ENCODE measurements at places on chromosomes 1 and 21.

DNA sequence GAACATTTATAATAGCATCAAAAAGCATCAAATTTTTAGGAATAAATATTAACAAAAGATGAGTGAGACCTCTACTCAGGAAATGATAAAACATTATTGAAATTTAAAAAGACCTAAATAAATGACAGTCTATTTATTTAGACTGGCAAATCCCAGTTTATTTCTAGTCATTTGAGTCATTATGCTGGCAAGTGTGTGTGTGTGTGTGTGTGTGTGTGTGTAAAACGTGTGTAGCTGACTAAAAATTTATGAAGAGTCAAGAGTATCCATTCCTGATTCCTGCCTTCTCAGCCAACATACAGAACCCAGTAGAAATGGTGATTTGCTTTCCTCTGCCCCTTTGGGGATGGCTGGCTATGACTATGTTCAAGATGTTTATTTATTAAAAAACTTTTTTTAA, 46.2 kb downstream of the OSBPL9 start:
- no peak for DNase-seq

DNA sequence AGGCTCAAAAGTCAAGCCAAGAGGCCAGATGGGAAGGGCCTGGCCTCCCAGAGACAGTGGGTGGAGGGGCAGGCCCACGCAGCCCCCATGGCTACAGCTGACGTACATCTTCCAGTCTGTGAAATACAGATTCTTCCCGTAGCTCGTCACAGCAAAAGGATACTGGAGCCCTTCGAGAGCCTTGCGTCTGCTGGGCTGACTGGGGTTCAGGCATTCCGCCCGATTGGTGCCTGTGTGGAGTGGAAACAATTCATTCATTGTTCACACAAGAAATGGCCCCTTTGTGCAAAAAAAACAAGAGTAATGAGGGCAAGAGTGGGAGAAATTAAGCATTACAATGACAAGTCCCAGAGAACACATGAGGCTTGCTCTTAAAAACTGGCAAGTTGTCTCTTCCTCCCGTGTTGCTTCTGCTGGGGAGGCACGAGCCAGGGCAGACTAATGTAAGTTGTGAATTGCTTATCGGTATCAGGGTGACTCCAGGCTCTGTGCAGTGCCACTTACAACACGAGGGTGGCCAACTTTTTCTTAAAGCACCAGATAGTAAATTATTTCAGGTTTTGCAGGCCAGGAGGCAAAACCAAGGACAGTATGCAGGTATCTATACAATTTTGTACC, 85.1 kb downstream of the NID1 start:
- no peak for DNase-seq

GRCh38 chr1:246450611-246451251, 56.3 kb downstream of the SMYD3 start:
- no peak for DNase-seq

- DNase-seq = no peak
These were observed 43.7 kb downstream of the GNG12 start for GRCh38 chr1:67789551-67789950.

DNA sequence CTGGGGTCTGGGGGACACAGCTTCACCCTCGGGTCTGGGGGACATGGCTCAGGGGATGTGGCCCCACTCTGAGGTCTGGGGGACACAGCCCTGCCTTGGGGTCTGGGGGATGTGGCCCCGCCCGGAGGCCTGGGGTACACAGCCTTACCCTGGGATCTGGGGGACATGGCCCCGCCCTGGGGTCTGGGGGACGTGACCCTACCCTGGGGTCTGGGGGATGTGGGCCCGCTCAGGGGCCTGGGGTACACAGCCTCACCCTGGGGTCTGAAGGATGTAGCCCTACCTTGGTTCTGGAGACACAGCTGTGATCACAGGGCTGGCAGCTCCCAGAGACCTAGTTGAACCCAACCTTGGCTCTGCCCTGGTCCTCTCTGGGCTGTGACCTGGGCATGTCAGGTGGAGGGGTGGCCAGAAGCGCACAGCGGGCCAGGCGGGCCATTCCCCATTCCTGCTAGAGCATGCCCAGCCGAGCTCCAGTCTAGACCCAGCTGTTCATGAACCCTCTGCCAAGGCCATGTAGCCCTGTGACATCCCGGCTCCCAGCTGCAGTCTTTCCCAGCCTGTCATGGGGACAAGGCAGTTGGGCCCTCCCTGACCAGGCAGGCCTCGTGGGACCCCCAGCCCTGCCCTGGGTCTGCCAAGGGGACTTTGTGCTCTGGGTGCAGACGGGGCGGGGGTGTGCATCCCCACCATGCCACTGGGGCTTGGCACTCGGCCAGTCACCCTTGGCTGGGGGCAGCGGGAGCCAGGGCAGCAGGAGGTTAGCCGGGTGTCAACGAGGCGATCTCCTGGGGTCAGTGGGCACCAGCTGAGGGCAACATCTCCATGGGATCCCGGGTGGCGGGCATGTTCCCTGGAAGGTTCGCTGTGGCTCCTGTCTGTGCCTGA, 43.9 kb downstream of the WNT9A start:
- DNase-seq = no peak

- no peak for DNase-seq
These were observed 16.0 kb downstream of the ARV1 start for GRCh38 chr1:230994860-230995259.

DNA sequence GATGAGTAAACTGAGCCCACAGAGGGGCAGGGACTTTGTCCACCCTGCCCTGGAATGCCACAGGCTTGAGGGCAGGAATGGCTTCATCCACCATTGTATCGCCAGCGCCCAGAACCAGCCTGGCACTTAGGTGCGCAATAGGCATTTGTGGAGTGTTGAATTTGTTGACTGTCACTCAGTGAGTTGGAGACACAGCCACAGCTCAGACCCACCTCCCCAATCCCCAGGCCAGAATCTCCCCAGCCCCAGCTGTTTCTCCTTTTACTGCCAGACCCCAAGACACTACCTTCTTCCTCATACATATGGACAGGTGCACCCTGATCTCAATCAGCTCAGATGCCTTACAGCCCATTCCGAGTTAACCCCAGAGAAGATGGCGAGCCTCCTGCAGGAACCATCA, 674.5 kb downstream of the MATN1 start:
- no peak for DNase-seq

DNA sequence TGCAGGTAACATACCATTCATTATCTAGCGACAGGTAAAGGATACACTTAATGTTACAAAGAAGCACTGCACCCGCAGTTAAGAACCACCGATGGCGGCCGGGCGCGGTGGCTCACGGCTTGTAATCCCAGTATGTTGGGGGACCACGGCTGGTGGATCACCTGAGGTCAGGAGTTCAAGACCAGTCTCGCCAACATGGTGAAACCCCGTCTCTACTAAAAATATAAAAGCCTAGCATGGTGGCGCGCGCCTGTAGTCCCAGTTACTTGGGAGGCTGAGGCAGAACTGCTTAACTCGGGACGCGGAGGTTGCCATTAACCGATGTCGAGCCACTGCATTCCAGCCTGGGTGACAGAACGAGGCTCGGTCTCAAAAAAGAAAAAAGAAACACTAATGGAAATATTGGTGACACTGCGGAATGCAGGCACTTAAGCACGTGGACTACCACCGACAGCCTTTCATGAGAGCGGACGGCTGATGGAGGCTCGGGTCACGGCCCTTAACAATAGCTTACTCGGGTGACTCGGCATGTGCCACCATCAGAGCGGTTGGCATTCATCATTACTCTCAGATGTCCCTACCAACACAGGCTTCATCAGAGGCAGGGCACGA, 542 bp downstream of the GAS5 start:
- no peak for DNase-seq

DNA sequence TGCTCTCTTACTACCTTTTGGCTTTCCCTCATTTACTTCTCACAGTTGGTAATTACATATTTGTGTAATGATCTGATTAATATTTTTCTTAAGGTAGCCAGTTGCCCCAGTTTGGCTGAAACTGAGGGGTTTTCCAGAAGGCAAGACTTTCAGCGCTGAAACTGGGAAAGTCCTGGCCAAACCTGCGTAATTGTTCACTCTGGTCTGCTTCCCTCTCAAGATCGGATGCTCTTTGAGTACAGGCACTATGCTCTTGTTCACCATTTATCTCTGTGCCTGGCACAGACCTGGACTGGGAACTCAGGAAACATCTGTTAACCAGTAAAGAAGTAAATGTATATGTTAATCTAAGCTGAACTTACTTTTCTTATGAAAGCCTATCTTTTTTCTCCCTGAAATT, 209.6 kb upstream of the HOOK1 start:
- DNase-seq = no peak

DNA sequence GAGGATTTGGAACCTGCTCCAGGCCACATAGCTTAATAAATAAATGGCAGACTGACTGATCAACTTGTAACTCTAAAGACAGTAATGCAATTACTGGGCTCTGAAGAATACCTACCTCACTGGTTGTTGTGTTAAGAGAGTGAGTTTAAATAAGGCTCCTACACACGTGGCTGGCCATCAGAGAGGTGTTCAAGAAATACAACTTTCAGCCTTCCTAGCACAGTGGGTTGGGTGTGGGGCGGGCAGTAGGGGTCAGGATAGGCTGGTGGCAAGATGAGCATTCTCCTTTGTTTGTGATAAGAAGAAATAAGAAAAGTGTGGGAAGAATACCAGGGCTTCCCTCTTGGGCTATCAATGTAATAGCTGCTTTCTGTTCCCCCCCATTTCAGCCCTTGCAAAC, 151.3 kb downstream of the DAB1 start:
- no peak for DNase-seq

- no peak for DNase-seq
These were observed 19.2 kb upstream of the VASH2 start for GRCh38 chr1:212930986-212931678.

DNA sequence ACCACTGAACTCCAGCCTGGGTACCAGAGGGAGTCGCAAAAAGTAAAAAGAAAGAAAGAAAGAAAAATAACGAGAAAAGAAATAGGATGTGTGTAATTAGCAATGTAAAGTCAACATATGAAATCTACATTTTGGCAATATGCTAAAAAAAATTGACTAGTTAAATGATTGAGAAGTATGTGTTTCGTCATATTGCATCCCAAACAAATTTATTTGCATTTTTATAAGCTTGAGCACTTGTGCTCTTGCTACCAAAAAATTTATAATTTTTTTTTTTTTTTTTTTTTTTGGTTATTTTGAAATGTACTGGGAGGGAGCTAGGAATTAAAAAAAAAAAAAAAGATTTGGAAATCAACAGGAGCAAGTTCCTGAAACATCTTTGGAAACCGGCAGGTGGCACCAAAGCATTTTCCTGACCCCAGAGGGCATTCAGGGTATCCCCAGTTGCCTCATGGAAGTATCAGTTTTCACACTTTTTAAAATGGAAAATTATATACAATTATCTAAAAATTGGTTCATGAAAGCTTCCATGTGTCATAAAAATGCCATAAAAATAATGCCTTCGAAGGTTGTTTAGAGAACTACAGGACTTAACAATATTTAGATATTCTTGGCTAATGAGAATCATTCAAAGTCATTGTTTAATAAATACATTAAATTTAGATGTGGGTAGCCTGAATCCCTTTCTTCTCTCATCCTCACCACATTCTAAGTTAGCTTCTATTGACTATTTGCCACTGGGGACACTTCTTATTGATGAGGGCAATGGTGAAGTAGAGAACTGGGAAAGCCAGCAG, 4.8 kb upstream of the HEATR1 start:
- DNase-seq = no peak

- no peak for DNase-seq
These were observed 4.0 kb upstream of the MEX3A start for GRCh38 chr1:156086256-156086662.

GRCh38 chr21:42646836-42647235, 6.6 kb upstream of the PDE9A start:
- no peak for DNase-seq

DNA sequence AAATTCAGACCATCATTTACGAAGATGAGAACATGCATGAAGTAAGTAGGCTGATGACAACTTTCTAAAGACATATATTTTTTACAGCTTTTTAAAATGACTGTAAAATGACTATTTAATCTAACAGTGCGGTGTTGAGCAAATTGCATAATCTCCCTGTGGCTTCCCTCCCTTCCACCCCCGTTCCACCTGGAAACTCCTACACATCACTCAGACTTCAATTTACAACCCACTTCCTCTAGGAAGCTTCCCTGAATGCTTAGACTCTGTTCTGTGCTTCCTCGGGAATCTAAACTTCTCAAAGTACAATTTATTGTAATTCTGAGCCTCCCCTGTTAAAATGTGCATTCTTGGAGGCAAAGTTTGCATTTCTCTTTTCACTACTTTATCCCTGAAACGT, 354.9 kb downstream of the DPYD start:
- no peak for DNase-seq

DNA sequence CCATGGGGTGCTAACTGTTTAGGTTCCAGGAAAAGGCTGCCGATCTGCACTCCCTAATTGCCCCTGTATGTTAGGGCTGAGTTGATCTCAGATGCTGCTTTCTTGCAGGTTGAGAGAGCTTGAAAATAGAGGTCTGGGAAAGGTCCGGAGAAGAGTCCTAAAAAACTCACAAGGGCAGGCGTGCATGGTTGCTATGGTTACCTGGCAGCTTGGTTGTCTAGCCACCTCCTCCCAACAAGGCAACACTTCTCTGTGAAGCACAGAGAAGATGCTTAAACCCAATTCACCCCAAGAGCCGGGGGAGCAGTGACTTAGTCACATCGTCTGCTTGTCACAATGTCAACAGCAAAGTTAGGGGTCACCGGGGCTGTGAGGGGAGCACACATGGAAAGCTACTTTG, 31.0 kb upstream of the LRRC52 start:
- DNase-seq = no peak

DNA sequence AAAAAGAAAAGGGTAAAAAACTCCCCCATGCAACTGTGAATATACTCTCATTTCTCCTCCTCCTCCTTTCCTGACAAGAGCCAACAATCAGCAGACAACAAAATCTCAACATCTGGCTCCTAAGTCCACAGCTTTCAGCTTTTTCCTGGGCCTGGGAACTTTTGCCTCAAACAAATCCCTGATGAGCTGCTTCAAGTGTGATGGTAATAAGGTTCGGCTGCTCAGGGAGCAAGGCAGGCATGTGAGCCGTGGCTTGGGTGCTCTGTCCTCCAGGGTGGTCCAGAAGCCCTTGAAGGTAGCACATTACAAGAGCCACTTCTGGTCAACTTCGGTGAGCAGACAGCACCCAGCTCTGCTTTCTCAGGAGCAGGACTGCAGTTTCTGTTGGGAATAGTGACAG, 46.3 kb downstream of the ITPKB start:
- DNase-seq = no peak

DNA sequence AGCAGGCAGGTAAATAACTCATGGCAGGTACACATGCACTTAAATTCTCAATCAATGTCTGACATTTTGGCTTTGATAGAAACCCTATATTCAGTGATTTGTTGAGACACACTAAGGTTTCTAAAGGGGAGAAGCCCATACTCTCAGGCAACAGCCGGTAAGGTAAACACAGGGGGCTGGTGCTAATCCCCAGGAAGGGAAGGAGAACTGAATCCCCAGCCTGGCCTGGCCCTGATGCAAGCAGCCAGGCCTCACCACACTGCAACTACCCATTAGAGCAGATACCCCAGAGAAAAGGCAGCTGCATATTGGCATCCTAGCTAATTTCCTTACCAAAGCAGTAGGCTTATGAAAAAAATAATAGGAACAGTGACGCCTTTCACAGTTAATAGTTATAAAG, 116.5 kb upstream of the LRRC7 start:
- DNase-seq = no peak

- DNase-seq = no peak
These were observed 165.9 kb downstream of the ADGRL4 start for GRCh38 chr1:78840453-78841271.

Measured in stimulated activated CD4-positive, alpha-beta T cell treated with anti-CD3 and anti-CD28 coated beads, Interleukin-1b, Interleukin-23, amount 100 ng/mL, for 1 hour (primary cell).